Panc1 (cell line): ENCODE measurements at places on chromosomes 1 and 21. TPM values are rescaled to one million over a fixed set of nuclear protein-coding genes. Genes with fewer than 3 reads are reported as not detected.

TFF2 gene
- 1.1 TPM for total RNA-seq

ITLN2 gene
- not detected for total RNA-seq

GTF2B gene
- 27.0 TPM for total RNA-seq

GRCh38 chr1:63617450-63617849 is 24.2 kb downstream of the PGM1 start:
- no peak for DNase-seq
